Inflammatory macrophage treated with lipopolysaccharide for 4 hours (primary cell): ENCODE measurements at places on chromosomes 5 and 9.

DNA sequence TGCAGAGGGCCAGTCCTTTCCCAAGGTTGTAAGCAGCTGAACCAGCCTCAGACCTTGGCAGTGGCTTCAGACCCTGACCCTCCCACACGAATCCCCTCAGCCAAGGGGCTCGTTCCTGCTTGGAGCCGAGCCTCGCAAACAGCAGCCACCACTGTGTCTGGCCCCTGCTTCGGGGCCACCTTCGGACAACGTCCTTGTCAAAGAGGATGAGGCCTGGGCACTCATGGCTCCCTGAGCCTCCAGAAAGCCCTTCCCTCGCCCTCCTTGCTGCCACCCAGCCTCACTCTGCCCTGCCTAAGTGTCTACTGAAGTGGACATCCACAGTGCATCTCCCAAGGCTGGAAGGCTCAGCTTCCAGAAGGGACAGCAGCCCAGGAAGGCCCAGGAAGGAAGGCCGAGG, 161.7 kb downstream of the OLFM1 start:
- DNase-seq, result no peak

- DNase-seq, result peak; percentile 4
These were observed 108.3 kb downstream of the FAM174A start for GRCh38 chr5:100643473-100643872.

DNA sequence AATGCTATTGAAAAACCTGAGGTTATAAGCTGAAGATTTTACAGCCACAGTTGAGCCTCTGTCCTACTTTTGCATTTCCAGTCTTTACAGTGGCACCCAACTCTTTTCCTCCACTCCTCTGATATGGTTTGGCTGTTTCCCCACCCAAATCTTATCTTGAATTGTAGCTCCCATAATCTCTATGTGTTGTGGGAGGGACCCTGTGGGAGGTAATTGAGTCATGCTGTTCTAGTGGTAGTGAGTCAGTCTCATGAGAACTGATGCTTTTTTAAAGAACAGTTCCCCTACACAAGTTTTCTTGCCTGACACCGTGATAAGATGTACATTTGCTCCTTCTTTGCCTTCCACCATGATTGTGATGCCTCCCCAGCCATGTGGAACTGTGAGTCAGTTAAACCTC, 646.1 kb upstream of the SEMA6A start:
- DNase-seq, result no peak

- DNase-seq, result no peak
These were observed 81.8 kb downstream of the SHC3 start for GRCh38 chr9:89096807-89097206.

DNA sequence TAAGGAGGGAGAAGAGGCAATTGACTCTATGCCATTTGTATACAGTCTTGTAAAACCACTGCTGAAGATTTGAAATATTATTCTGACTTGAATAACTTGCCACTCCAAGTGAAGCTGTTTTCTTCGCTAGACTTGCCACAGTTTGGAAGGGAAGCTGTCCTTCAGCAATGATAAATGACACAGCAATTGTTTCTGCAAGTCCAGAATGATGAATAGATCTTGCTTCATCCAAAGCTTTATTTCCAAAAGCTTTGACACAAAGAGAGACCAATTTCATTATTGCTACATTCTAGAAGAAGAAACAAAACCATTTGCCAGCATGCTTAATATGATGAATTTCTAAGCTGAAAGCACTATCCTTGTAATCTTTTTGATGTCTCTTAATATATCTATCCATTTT, 73.7 kb downstream of the ZNF366 start:
- peak; percentile 75 for DNase-seq

- no peak for DNase-seq
These were observed 488.7 kb upstream of the CYLC2 start for GRCh38 chr9:102506406-102506805.

DNA sequence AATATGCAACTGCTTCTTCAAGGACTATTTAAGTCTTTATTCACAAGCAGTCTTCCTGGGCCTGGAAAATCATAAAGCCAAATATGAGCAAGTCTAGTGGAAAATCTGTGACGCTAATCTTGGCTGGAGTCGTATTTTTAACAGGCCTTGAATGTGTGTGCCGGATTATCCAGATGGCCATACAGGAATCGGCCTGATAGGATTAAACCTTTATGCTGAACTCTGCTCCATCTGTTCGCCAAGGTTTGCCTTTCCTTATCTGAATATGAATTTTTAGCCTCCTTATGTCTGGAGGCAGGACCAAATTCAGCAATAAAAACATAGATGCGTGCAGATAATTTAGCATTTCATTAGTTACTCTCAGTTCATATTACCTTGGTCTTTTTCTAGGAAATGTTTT, 294.5 kb downstream of the EBF1 start:
- DNase-seq, result no peak

- no peak for DNase-seq
These were observed 44.7 kb upstream of the IL17B start for GRCh38 chr5:149423794-149424268.

GRCh38 chr5:67209141-67209771, 12.7 kb upstream of the CD180 start:
- DNase-seq, result peak; percentile 67

DNA sequence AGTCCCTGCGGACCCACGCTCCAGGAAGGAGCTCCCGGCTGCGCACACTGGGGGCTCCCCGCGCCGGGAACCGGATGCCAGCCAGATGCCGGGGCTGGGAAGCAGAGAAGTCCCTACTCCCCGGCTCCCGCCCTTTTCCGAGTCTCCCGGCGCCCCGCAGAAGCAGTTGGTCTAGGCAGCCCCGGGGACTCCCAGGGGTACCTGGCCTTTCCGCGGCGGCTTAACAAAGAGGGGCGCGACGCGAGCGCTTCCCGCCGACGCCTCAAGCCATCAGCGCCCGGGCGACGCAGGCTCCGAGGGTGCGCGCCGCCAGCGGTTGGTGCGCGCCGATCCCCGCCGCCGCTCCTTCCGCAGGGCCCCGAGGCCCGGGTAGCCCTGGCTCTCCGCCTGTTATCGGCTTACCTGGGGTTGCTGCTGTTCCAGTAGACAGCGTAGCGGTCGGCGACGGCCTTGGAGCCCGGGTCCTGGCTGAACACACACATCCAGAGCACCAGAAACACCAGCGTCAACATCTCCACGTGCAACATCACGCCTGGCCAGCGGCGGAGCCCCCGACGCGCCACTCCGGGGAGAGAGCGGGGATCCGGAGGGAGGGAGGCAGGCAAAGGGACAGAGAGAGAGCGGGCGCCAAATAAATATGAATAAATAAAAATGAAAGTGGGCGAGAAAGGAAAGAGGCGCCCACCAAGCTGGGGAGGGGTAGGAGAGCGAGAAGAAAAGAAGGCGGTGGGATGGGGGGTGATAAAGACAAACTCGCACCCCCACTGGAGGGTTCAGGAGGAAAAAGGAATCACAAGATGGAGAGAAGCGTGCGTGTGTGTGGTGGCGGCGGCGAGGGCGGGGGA, 428 bp downstream of the EFNA5 start:
- DNase-seq, result no peak

- DNase-seq, result no peak
These were observed 390.6 kb upstream of the C9orf72 start for GRCh38 chr9:27963836-27964235.

GRCh38 chr5:91283899-91284298, 99.2 kb downstream of the ARRDC3 start:
- DNase-seq, result peak; percentile 53

DNA sequence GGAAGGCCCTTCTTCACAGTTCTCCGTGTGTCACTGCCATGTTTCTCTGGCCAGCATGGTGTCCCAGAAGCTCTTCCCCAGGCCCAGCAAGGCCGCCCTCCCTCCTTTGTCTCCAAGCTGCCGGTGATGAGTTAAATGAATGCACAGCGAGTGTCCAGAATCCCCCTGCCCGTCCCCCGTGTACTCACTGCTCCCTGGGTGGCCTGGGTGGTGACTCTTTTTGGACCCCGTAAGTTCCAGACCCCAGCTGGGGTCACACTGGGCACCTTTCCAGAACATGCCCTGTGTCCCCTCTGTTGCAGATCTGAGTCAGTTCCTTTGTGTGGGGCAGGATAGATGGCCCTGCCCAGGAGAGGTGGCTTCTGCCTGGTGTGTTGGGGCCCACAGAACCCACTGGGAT, 95.0 kb downstream of the MRPL36 start:
- no peak for DNase-seq

DNA sequence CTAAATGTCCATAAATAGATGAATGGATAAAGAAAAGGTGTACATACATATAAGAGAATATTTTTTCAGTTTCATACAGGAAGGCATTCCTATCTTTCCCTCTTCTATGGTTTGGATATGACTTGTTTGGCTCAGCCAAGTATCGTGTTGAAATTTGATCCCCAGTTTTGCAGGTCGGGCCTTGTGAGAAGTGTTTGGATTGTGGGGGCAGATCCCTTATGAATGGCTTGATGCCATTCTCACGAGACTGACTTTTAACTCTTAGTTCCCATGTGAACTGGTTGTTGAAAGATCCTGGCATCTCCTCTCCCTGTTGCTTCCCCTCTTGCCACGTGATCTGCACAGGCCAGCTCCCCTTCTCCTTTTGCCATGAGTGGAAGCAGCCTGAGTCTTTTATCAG, 421.1 kb upstream of the FTMT start:
- DNase-seq, result no peak

GRCh38 chr5:38793099-38793498, 52.7 kb upstream of the OSMR start:
- no peak for DNase-seq

GRCh38 chr5:95922798-95923197, 38.9 kb downstream of the ELL2 start:
- no peak for DNase-seq

DNA sequence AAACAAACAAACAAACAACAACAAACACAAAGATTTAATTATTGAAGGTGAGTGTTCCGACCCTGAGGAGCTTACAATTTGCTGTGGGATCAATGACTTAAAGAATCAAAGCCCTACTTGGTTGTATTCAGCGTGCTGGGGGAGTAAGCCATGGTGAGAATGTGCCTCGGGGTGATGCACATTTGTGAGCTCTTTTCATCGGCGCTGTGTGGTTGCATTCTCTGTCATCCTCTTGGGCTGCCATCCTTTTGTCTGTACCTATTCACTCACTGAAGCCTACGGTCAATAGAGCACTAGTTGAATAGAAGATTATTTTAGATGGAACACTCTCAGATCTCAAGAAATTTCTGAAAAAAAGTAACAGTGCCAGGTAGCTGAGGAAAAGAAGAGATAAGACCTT, 203.9 kb downstream of the CTNND2 start:
- DNase-seq, result no peak

- DNase-seq, result no peak
These were observed at the start of gene FCN2 for GRCh38 chr9:134880484-134881312. TSS of gene FCN2 (plus strand) at chr9:134880810. CDS start at chr9:134880822, 12 bp downstream.

GRCh38 chr5:65695896-65696295, 26.0 kb downstream of the SGTB start:
- DNase-seq, result no peak
